GOT3 (cell line): ENCODE measurements at places on chromosomes 5 and 9.

DNA sequence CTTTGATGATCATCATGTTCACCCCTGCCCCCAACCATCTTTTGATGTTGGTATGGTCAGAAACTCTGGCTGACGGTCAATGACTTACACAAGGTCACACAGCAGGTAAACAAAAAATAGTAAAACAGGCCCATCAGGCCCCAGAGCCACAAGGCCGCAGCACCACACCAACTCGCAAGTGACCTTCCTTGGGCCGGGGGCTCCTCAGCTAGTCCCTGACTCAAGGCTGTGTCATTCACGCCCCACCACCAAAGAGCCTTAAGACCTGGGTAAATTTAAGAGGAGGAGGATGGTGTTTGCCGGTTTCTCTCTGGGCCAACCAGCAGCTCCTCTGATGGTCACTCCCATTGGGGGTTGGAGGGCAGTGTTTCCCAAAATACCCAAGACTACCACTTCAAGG is 55.8 kb downstream of the PSMB7 start:
- no peak for DNase-seq

GRCh38 chr5:109788596-109788995 is 98.9 kb downstream of the MAN2A1 start:
- DNase-seq: no peak

DNA sequence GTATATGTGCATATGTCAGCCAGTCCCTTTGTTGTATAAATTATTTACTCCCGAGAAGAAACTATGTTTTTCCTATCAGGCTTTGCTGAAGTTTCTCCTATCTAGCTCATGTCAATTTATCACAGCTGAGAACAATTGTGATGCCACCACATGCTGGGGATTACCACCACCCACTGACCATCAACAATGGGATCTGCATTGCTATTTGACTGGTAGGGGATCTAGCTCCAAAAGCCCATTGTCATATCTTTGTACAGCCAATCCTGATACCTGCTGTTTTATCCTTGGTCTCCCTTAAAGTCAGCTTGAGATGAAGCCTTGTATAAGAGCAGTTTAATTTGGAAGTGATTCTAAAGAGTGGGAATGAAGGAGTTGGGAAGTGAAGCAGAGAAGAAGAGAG is 53.9 kb upstream of the KCNN2 start:
- no peak for DNase-seq

DNA sequence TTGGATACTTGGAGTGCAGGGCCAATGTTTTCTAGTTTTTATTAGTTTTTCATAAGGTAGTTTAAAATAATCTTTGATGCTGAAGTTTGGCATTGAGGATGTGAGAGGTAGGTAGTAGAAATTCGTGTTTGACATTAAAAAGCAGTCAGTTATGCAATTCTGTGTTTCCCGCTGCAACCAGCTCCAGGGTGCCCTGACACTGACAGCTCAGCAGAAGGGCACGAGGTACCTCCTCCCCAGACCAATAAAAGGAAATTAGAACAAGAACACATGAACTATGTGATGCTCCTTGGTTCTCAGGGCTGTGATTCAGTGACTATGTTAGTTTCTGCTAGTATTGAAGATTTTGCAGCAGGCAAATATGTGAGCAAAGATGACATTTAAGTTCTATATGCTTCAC is 40.2 kb downstream of the NSUN2 start:
- no peak for DNase-seq

DNA sequence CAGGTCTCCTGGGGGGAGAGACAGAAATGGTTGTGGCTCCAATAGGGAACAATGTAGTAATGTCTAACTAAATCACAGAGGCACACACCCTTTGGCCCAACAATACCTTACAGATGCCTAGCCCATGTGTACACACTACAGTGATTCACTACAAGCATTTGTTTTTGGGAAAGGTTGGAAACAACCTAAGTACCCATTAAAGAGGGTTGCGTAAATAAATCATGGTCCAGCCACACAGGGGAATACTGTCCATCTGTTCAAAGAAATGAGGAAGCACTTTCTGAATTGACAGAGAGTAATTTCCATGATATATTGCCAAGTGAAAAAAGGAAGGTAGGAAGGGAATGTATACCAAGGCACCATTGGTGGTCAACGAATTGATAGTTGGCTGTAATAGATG is 22.0 kb upstream of the GTF3C5 start:
- DNase-seq: no peak

- DNase-seq: no peak
Measured at GRCh38 chr5:142981886-142982820, 212.0 kb downstream of the ARHGAP26 start.

DNA sequence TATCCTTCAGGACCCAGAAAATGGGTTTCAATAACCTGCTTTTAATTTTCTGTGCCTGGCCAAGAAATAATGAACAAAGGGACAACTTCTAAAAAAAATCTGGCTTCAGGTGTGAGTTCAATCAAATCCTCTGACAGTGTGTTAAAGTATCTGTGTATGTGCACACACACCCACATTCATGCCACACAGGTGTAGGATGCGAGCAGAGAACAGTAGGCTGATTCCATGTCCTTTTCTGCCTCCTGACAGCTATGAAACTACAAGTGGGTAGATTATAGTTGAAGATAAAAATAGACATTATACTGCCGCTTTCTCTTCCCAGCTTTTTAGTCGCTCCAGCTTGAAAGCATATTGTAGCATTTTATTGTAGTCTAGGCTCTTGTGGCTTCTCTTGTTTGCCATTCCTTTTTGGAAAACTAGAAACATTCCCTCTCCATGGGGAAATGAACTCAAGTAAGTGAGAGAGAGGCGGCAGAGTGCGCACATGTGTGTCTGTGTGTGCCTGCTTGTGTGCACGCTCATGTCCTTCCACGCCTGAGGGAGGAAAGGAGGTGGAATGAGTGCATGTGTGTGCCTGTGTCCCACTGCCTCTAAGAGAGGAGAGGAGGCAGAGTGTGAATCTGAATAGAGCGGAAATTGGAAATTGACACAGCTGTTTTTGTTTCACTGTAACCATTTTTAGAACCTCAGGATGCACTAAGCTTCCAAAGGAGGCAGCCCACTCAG is 273.0 kb downstream of the ELAVL2 start:
- DNase-seq: no peak

DNA sequence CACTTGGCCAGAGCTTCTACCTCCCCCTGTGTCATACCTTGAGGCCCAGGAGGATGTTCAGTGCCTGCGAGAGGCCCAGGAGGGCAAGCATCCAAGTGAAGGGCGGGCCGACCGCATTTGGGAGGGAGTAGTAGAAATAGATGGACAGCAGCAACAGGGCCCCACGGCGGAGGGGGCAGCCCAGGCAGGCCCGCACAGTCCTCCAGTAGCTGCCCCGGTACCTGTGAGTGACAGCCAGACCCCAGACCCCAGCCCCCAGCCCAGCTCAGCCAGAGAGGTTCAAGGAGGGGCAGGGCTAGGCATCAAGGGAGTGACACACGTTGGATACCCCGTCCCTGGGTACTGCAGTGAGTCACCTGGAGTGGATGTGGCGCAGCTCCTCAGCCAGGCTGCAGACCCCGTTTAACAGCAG is 1.4 kb downstream of the STING1 start:
- DNase-seq: no peak

- no peak for DNase-seq
Measured at GRCh38 chr5:143374496-143375217, 28.8 kb downstream of the NR3C1 start.

- no peak for DNase-seq
Measured at GRCh38 chr9:93288341-93288740, 104.4 kb downstream of the WNK2 start.

DNA sequence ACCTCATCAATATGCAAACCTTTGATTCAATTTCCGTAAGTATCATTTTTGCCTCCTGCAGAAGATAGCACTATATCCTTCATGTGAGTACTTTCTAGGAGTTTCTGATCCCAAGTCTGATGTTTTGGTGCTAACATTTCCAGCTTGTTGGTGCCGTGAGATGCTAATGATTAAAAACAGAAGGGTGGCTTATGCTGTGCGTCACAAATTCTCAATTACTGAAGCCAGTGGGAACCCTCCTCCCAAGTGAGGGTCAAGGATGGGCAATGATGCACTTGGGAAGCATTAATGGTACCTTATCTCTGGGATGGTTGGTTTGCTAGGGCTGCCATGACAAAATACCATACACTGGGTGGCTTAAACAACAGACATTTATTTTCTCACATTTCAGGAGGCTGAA is 123.0 kb downstream of the FOXD1 start:
- DNase-seq: no peak

- DNase-seq: no peak
Measured at GRCh38 chr5:110096419-110096818, 406.7 kb downstream of the MAN2A1 start.

- DNase-seq: no peak
Measured at GRCh38 chr9:92254381-92255337, 38.8 kb downstream of the IARS1 start.

- DNase-seq: no peak
Measured at GRCh38 chr5:179817890-179818745, 2.6 kb upstream of the SQSTM1 start.

- DNase-seq: no peak
Measured at GRCh38 chr9:115396071-115396529, 278.1 kb upstream of the TNC start.

- DNase-seq: no peak
Measured at GRCh38 chr5:148808864-148809642, 17.4 kb upstream of the ADRB2 start.

- DNase-seq: no peak
Measured at GRCh38 chr9:81132796-81133195, 556.6 kb downstream of the TLE1 start.

- DNase-seq: no peak
Measured at GRCh38 chr5:165143741-165144140, 1638.3 kb downstream of the MAT2B start.

DNA sequence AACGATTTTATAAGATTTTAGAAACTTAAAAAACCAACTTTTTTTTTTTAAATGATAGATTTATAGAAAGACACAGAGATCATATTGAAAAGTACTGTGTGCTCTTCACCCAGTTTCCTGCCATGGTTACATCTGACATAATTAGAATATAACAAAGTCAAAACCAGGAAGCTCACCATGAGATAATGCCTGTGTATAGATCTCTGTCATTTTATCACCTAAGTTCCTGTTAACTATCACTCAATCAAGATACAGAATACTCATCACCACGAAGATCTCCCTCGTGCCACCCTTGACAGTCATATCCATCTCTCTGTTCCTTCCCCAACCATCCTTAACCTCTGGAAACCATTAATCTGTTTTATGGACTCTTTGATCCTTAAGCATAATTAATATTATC is 39.1 kb downstream of the POC5 start:
- DNase-seq: no peak

- no peak for DNase-seq
Measured at GRCh38 chr5:14672484-14673394, 8.2 kb downstream of the OTULIN start.

DNA sequence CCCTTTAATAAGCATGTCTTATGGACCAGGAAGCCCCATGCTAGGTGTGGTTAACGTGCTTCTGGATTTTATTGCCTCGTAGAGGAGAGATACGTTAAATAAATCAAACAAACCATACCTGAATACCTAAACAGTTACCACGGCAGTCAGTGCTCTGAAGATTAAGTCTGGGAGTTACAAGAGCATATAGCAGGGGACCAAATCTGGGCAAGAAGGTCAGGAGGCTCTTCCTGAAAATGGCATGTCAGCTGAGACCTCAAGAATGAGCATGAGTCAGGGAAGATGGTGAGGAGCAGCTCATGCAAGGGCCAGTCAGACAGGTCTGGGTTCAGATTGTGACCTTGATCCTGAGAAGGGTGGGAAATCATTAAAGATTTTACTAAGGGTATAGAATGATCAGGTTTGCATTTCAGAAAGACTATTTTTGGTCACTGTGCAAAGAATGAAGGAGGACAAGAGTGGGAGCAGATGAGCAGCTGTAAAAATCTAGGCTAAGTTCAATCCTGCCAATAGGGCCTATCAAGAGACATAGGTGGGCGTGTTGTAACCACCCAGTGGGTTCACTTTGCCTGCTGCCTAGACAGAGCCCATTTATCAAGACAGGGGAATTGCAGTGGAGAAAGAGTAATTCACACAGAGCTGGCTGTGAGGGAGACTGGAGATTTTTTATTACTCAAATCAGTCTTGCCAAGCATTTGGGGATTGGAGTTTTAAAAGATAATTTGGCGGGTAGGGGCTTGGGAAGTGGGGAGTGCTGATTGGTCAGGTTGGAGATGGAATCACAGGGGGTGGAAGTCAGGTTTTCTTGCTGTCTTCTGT is 4.8 kb upstream of the ZNF366 start:
- DNase-seq: no peak

- DNase-seq: no peak
Measured at GRCh38 chr9:121210536-121210935, 8.9 kb upstream of the RAB14 start.

DNA sequence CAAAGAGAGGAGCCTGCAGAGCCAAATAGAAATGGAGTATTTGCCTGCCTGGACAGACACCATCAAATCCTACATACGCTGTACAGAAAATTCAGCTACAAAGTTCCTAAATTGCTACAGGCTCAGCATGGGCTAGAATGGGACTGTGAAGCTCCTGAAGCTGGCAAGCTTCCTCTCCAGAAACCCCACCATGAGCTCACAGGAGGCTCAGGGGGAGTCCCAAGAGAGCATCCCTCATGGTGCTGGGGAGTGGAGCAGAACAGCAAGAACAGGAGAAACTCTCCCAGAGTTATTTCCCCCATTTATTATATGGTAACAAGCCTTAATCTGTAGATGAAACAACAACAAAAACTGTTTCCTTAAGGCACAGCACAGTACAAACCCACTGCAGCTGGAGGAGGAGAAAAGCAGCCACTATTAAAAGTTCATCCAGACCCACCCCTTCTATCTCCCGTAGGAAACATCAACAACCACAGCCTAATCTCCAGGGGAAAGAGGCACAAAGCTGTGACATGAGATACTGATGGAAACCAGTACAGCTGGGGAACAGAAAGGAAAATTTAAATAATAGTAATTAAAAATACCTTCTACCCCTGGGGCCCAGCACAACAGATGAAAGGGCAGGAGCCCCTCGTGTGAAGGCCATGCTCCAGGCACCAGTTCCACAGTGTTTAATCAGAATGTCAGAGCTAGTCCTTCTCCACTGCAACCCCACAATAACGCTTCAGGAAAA is 548.5 kb downstream of the MTRR start:
- no peak for DNase-seq

GRCh38 chr5:2217219-2217618 is 334.5 kb upstream of the IRX4 start:
- DNase-seq: no peak

- no peak for DNase-seq
Measured at GRCh38 chr5:102077920-102078319, 218.2 kb downstream of the SLCO4C1 start.

- no peak for DNase-seq
Measured at GRCh38 chr5:76971511-76971910, 18.7 kb downstream of the CRHBP start.
